ENCODE measurements at places on chromosomes 1 and 21.

- DNase-seq, result no peak
Measured at GRCh38 chr1:3514404-3514803, 59.9 kb downstream of the ARHGEF16 start.

DNA sequence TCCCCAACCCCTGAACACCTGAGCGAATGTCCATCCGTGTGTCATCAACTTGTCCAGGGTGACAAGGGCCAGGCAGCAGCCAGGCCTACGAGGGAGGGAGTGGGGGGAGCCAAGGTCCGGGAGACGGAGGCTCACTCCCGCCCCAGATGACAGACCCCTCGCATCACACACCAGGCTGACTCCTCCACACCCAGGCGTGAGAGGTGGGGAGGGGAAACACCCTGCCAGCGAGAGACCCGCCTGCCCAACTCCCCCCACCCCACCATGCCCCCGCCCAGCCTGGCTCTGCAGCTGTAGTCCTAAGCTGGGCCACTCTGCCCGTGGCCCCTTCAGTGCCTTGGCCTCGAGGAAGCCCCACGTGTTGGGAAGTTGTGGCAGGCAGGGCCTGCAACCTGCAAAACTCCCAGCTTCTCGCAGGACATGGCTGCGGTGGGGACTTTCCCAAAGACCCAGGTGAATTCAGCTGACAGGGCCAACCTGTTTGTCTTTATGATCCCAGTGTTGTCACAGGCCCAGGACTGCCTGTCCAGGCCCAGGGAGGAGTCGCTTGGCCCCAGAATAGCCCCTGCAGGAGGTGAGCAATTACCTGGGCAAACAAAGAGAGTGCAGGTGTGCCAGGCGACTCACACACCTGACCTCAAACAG is 62.9 kb downstream of the RIPK4 start:
- DNase-seq, result no peak

GRCh38 chr1:156852418-156852874 is 6.5 kb downstream of the INSRR start:
- DNase-seq, result peak; percentile 62

DNA sequence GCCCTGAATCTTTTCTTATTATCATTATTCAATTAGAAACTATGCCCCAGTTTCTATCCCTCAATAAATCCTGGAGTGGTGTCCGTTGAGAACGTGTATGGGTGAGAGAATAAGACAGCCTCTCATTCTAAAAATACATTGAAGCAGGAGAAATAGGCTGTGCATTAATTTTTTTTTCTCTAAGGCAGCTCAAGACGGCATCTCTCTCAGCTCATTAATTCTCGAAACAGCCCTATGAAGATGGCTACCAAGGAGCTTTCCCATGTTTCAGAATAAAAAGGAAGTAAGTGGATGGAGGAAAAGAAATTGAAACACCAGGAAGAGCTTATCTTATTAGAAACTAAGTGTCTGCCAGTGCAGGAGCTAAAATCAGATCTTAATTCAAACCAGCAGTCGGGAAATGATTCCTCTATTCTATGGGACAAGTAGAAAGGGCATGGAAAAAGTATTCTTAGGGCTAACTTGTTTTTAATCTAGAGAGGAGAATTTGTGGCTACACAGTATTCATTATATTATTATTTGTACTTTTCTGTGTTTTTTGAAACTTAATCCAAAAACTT is 347.1 kb upstream of the PLD5 start:
- DNase-seq, result no peak

- DNase-seq, result no peak
Measured at GRCh38 chr21:44980562-44981489, 41.0 kb downstream of the SLX9 start.

GRCh38 chr1:179327679-179328078 is 34.1 kb downstream of the SOAT1 start:
- peak; percentile 12 for DNase-seq

- no peak for DNase-seq
Measured at GRCh38 chr1:8239039-8239305, 78.9 kb upstream of the SLC45A1 start.

- no peak for DNase-seq
Measured at GRCh38 chr1:192979542-192979941, 79.6 kb downstream of the UCHL5 start.

- DNase-seq, result no peak
Measured at GRCh38 chr1:98706173-98706843, 44.8 kb downstream of the SNX7 start.

GRCh38 chr21:31045841-31046240 is 7.6 kb upstream of the KRTAP19-8 start:
- DNase-seq, result no peak

DNA sequence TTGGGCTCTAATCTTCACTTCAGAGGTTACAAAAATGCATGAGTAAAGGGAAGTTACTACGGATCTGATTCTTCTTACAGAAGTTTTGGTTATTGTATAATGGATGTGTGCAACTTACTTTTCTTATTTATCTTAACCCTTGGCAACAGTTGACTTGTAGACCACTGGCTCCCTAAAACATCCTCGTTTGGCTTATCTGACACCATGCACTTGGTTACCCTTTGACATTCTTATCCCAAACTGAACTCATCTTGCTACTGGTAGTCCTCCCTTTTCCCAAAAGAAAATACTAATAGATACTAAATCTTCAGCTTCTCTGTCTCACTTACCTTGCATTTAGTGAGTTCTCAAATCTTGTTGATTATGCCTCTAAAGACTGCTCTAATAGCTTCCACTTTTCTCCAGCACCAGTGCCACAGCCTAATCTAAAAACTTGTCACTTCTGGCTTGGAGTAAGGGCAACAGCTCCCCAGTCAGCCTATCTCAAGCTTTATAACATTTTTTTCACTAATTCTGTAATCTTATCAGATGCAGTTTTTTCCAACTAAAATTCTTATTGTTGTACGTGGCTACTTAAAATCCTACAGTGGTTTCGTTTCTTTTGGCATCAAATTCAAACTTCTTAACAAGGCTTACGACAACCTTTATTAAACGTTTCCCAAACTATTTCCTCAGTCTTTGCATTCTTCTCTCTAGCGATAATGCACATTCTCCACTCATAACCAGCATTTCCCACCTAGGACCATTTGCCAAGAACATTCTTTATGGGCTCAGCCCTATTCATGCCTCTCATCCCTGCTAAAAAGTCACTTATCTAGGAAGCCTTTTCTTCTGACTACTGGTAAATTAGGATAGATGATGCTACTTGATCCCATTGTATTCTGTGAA is 204.2 kb downstream of the KCNT2 start:
- DNase-seq, result no peak

DNA sequence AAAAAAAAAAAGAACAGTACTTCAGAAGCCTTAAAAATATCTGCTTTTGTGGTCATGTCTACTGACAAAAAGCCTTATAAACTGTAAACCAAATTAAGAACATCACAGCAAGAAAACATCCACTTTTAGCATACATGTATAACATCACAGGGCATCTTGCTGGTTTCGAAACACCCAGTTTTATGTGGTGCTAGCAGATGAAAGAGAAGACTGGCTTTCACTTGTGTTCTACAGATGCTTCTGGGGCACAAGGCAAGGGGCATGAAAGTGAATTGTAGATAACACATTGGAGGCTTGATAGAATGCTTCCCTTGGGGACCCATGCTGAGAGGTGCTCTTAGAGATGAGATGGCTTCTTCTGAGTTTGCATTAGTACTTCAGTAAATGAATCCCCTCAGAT is 543.7 kb upstream of the PKN2 start:
- no peak for DNase-seq

DNA sequence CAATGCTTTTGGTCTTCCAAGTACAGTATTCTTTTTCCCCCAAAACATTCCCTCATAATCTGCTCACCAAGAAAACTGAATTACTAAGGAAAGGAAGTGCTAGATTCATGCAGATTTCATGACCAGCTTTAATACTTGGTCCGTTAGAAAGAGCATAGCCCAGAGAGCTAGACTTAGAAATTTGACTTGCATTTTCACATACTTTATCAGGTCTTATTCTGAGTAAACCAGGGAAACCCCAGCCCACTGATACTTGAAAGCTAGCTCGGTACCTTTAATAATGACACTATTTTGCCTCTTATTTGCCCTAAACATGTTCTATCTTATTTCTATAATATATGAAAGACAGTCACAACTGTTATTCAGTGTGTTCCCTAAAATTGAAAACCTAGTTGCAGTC is 204.5 kb downstream of the TTLL7 start:
- DNase-seq, result no peak

DNA sequence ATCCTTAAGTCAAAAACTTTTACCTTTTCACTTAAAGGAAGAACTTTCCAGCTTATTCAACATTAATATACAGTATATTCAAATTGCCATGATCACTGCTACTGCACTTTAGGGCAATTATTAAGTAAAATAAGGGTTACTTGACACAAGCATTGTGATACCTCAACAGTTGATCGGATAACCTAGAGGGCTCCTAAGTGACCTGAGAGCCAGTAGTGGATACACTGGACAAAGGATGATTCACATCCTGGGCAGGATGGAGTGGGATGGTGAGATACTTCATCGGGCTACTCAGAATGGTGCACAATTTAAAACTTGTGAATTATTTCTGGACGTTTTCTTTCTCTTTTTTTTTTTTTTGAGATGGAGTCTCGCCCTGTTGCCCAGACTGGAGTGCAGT is 54.5 kb upstream of the PPM1J start:
- DNase-seq, result no peak

- DNase-seq, result peak; percentile 14
Measured at GRCh38 chr1:154819628-154820590, 50.2 kb downstream of the KCNN3 start.

- no peak for DNase-seq
Measured at GRCh38 chr1:246220495-246221065, 286.5 kb downstream of the SMYD3 start.

DNA sequence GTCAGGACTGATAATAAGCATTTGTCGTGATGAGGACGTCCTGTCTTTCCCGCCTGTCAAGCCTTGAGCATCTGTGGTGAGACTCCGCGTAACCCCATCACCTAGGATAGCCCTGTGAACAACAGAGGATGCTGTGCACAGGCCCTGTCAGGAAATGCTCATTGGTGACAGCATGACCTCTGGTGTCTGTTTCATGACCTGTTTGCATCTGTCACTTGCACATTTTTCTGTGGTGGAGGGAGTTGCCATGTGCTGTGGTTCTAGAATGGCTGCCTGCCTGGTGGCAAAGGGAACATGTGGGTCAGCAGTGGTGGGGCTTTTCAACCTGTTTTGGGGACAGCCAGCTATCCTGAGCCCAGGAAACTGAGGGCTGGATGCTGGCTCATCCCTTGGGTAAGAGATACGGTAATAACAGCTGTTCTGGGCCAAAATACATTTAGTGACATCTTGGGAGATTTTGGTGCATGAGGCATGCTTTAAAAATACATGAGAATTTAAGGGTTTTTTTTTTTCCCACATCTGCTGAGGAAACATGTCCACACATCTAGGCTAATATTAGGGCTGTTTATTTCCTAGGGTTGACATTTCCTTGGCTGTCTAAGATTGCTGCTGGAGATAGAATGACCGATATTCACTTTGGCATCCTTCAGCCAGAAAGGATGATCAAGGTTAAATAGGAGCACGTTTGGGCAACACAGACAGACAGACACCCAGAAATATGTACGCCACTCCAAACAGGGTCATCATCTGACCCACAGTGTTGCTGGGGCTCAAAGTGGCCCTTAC is 52.9 kb downstream of the KCNC4 start:
- no peak for DNase-seq

DNA sequence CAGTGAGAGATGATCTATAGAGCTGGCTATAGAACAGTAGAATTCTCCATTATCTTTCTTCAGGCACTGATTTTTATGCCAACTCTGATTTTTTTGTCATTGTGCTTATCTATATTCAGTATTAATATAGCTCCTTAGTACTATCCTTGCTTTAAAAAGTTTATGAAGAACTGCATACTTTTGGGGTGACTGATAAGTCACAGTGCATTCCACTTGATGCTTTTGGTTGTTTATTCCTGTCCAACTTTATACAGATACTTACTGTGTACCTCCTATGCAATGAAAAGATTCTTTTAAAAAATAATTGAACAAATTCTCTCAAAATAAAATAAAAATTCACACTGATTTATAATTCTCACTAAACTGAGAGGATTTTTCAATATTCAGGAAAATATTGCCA is 71.6 kb downstream of the COL24A1 start:
- DNase-seq, result no peak

DNA sequence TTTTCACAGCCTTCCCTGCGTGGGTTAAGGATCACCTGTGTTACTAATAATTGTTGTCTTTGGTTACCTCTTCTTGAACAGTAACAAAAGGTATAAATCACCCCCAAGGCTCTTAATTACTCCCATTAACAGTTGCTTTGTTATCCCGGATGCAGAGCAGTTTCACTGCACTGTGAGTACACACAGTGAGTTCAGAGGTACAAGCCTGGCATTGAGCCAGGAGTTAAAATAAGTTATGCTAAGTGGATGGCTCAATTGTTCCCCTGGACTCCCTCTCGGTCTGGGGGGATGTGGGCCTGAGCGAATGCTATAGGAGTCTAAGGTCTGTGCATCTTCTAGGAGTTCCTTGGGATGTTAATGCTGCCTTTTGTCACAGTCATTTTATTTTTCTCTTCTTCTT is 258.3 kb downstream of the ATG4C start:
- no peak for DNase-seq

DNA sequence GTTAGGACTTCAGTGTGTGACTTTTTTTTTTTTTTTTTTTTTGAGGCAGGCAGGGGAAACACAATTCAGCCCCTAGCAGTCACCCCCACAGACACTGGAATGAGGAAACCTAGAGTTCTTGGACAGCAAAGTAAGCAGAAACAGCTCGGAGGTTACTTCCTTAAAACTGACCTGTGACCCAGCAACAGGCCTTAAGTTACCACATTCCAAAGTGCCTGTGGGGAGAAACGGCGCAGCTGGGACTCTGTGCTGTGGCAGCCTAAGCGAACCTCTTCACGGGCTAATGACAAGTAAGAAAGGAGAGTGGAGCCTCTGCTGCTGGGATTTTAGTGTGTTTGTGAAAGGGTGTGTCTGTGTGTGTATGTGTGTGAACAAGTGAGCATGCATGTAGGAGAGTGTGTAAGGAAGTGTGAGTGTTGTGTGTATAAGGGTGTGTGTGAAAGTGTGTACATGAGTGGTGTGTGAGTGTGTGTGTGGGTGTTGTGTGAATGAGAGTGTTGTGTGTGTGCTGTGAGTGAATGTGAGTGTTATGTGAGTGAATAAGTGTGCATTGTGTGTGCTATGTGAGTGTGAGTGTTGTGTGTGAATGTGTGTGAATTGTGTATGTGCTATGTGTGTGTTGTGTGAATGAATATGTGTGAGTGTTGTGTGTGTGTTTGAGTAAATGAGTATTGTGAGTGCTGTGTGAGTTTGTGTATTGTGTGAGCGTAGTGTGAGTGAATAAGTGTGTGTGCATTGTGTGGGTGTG is 180.8 kb downstream of the BRINP2 start:
- DNase-seq, result no peak

- DNase-seq, result no peak
Measured at GRCh38 chr1:214290424-214291037, 9.6 kb downstream of the SMYD2 start.

- DNase-seq, result no peak
Measured at GRCh38 chr1:29317916-29318530, 81.7 kb downstream of the PTPRU start.

GRCh38 chr1:233114860-233115259 is 164.4 kb downstream of the NTPCR start:
- no peak for DNase-seq

Data from hematopoietic multipotent progenitor cell treated with erythropoietin and hydrocortisone succinate and interleukin-3 and kit ligand, for 8 days (in vitro differentiated cells).